ENCODE measurements at places on chromosomes 2 and 18. TPM values are rescaled to one million over a fixed set of nuclear protein-coding genes. Genes with fewer than 3 reads are reported as not detected.

UGT1A5 gene
- not detected for total RNA-seq

DNA sequence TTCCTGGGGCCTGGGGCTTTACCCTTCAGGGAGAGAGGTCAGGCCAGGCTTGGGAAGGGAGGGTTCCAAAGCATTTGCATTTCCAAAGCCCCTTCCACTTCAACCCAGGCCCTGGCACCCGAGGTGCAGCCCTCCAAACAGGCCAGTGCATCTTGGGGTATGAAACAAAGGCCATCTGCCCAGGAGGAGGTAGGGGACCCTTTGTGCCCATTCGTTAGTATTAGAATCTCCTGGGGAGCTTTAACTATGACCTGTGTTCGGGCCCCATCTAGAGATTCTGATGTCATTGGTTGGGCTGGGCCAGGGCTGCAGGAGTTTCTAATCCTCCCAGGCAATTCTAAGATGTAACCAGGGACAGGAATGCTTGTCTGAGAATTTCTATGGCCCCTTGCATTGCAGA, 73.6 kb downstream of the CIB4 start:
- H3K4me3 ChIP-seq = no peak overlapping the region
- no peak overlapping the region for H3K27ac ChIP-seq
- H3K4me1 ChIP-seq = peaks cover 6% of the 10 kb centered on the region
- peak; percentile 49 for DNase-seq
- peaks cover 2% of the 10 kb centered on the region for H3K36me3 ChIP-seq
- H3K27me3 ChIP-seq = peaks cover 79% of the 10 kb centered on the region

AQP12A gene
- not detected for total RNA-seq

GRCh38 chr2:8496079-8496478, 185.8 kb upstream of the ID2 start:
- peak; percentile 43 for DNase-seq
- H3K4me3 ChIP-seq = no peak overlapping the region
- no peaks in the 10 kb centered on the region for H3K27me3 ChIP-seq
- H3K4me1 ChIP-seq = peaks cover 22% of the 10 kb centered on the region
- no peak overlapping the region for H3K27ac ChIP-seq

DNA sequence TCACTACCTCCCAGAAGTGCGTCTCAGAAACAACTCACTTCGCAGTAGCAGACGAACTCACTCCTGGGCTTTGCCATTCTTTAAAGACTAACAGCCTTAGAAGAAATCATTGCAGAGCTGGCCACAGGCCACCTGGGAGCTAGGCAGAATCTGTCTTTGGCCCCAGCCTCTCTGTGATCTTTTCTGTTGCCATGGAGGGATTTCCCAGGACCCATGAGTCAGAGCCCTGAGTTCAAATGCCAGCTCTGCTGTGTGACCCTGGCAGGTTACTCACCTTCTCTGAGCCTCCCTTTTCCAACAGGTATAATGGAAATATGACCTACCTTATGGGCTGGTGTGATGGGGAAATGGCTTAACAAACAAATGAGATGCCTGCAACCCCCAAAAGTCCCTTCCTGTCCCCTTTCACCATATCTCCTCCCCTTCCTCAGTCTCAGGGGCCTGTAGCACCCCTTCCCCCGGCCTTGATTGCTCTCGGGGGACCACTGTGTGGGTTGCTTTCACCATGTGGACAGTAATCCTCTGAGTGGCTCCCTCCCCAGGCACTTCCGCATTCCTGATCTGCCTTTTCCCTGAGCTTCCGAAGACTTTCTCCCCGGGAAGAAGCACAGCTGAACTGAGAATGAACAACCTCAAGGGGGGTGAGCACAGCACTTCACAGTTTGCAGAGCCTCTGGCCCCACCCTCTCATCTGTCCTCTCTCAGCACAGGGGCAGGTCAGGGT, 34.0 kb upstream of the SLC66A3 start:
- H3K27me3 ChIP-seq = peaks cover 10% of the 10 kb centered on the region
- peaks cover 4% of the 10 kb centered on the region for H3K4me1 ChIP-seq
- no peaks in the 10 kb centered on the region for H3K36me3 ChIP-seq
- no peak overlapping the region for H3K27ac ChIP-seq
- no peak overlapping the region for H3K4me3 ChIP-seq
- no peak for DNase-seq

GRCh38 chr2:42882756-42883155, 90.4 kb upstream of the HAAO start:
- peaks cover 7% of the 10 kb centered on the region for H3K4me1 ChIP-seq
- no peak overlapping the region for H3K4me3 ChIP-seq
- H3K27ac ChIP-seq = no peak overlapping the region
- DNase-seq = no peak
- H3K27me3 ChIP-seq = no peaks in the 10 kb centered on the region

GRCh38 chr2:144833075-144833637, 313.2 kb upstream of the ZEB2 start:
- H3K27me3 ChIP-seq = no peaks in the 10 kb centered on the region
- no peak overlapping the region for H3K27ac ChIP-seq
- H3K4me3 ChIP-seq = no peak overlapping the region
- DNase-seq = no peak

DNA sequence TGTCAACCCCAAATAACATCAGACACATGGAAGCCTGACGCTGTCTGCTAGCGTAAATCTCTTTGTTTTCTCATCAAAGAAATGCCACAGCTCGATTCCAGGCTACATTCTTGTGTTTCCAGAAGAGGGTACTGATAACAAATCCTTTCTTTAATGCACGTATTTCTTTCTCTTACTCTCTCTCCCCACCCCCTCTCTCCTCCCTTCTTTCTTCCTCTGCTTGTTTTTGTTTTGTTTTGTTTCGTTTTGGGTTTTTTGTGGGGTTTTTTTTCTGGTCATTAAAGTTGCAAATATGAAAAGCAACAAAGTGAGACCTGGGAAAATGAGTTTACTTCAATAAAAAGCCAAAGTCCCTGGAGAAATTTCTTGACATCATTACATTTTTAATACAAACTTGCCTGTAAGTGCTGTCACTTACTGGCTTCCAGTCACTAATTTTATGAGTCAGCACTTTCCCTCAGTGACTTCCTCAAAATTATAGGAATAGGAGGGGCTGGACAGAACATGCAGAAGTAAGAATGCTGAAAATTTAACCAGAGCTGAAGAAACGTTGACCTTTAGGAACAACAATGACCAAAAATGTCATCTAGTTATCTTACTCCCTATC, 106.7 kb upstream of the NABP1 start:
- peaks cover 21% of the 10 kb centered on the region for H3K4me1 ChIP-seq
- no peaks in the 10 kb centered on the region for H3K27me3 ChIP-seq
- peak overlapping the region; percentile 64 for H3K4me3 ChIP-seq
- no peak for DNase-seq
- no peaks in the 10 kb centered on the region for H3K36me3 ChIP-seq

GRCh38 chr18:51617167-51617566, 419.7 kb upstream of the MEX3C start:
- no peak overlapping the region for H3K4me3 ChIP-seq
- no peak overlapping the region for H3K27ac ChIP-seq
- peaks cover 13% of the 10 kb centered on the region for H3K27me3 ChIP-seq
- DNase-seq = no peak
- no peaks in the 10 kb centered on the region for H3K36me3 ChIP-seq
